ENCODE measurements at places on chromosomes 7 and 10.

DNA sequence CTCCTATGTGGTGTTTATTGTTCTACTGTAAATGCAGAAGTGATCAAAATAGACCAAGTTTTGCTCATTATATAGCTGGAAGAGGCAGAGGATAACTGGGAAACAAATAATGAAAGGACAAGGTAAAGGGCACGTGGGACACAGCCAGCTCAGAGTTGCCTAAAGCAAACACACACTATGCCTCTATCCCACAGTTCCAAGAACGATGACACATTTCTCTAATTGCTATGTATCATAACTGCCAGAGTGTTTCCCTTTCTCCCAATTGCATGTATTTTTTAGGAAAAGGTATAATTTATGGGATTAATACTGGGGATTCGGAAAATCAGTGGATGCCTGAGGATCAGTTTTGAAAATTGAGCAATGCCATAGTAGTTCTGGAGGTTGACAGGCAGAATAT, 49.0 kb downstream of the CCDC71L start:
- no peak for DNase-seq

- DNase-seq: no peak
Observed at GRCh38 chr10:59903871-59904270, 2.5 kb downstream of the CCDC6 start.

DNA sequence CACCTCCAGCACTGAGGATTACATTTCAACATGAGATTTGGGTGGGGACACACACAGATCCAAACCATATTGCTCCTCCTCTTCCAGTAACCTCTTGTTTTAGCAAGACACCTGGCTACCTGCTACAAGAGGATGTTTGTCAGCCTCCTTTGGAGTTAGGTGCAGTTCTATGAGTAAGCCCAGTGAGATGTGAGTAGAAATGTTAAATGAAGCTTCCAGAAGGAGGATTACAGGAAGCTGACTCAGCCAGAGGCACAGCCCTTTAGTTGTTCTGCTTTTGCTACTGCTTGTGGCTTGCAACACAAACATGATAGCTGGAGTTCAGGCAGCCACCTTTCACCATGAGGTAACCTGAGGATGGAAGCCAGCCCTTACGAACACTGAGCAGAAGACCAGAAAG, 382.7 kb upstream of the RNF32 start:
- no peak for DNase-seq

DNA sequence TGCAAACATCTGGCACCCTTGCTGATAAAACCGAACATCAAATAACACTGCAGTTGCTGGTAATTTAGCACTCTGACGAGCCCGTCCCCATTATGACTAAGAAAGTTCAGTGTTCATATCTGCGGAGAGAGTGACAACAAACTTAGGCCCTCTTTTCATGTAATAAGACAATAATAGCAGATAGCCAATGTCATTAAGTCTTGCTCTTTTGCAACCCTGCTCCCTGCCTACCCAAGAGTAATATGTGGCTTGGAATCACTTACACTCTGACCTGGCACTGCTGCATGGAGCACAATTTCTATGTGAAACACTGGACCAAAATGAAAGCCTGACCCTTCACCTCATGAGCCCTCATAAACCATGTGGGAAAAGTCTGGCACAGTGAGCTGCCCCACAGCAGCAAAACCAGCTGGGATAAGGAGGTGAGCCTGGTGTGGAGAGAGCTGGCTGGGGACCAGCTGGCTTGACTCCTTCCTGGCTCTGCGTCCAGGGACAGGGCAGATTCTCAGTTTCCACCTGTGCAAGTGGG, 86.5 kb downstream of the HIPK2 start:
- no peak for DNase-seq

GRCh38 chr7:5266191-5267028, 16.3 kb upstream of the SLC29A4 start:
- no peak for DNase-seq

- DNase-seq: no peak
Observed at GRCh38 chr10:76665029-76665428, 972.6 kb downstream of the KCNMA1 start.

GRCh38 chr10:95988702-95989101, 54.7 kb upstream of the CCNJ start:
- no peak for DNase-seq

- no peak for DNase-seq
Observed at GRCh38 chr7:97024209-97025129, at the start of gene DLX5. Gene DLX5 (minus strand): TSS chr7:97024831. CDS start chr7:97024623, 208 bp downstream.

DNA sequence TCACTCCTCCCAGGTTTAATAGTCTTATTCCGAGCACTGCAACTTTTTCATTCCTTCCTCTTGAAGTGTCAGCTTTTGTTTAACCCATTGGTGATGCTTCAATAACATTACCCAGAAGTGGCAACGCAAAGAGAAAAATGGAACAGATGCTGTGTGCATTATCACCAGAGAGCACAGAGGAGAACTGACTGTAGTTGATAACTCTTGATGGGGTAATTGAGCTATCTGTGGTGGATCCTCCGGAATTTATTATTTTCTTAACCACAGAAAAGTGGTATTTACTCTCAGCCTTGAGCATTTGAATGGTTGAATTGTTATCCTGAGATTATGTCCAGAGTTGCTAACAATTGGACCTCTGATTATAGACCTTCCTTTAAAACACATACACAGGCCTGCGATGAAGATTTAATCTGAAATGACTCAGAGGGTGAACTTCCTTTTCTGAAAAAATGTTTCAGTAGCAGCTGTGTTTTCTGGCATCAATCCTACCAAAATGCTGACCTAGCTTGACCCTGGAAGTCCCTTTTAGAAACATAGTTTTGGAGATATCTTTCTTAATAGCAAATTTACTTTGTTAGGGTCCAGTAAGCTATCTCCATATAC, 1584.4 kb upstream of the LRRTM3 start:
- DNase-seq: no peak

DNA sequence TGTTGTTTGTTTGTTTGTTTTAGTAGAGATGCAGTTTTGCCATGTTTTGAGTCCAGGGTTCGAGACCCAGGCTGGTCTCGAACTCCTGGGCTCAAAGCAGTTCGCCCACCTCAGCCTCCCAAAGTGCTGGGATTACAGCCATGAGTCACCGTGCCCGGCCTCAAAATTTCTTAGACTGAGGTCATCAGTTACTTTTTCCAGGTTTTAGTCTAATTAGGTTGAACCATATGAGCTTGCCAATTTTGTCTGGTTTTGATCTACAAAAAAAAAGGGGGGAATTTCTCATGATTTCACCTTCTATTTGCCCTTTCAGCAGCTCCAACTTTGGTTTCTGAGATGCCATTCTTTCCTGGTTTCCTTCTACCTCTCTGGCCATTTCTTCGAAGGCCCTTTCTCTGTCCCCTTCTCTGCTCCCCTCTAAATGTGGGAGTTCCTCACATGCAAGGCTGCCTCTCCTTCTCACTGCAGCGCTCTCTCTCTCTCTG, 5.5 kb downstream of the CUEDC2 start:
- DNase-seq: no peak

DNA sequence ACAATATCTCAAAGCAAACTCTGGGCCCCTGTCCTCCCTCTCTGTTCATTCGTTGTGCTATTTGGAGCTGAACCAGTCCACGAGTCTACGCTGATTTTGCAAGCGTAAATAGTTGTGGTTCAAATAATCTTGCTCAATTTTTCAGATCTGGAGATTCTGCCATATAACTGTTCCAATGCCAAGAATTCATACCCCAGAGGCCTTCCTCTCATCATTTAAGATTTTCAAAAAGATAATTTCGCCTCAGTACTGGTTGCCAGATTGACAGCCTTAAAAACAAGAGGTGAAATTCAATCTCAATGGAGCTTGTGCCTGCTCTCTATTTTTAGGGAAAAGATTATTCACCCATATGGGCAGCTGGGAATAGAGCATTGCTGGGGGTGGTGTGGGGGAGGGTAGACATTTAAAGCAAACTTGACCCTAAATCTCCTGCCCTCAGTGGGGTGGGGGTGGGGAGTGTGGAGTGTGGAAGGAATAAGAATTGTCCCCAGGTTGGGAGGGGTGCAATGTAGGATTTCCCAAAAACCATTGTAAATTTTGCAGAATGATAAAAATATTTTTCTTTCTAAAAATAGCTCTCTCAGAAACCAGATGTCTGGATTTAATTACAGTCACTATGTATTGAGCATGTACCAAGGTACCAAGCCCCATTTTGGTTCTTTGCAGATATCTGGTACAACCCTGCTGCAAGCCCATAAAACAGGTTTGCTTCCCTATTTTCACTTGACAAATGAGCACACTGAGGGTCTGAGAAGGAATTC, 104.7 kb upstream of the EEPD1 start:
- no peak for DNase-seq

- no peak for DNase-seq
Observed at GRCh38 chr7:5690931-5691473, 90.5 kb downstream of the RNF216 start.

DNA sequence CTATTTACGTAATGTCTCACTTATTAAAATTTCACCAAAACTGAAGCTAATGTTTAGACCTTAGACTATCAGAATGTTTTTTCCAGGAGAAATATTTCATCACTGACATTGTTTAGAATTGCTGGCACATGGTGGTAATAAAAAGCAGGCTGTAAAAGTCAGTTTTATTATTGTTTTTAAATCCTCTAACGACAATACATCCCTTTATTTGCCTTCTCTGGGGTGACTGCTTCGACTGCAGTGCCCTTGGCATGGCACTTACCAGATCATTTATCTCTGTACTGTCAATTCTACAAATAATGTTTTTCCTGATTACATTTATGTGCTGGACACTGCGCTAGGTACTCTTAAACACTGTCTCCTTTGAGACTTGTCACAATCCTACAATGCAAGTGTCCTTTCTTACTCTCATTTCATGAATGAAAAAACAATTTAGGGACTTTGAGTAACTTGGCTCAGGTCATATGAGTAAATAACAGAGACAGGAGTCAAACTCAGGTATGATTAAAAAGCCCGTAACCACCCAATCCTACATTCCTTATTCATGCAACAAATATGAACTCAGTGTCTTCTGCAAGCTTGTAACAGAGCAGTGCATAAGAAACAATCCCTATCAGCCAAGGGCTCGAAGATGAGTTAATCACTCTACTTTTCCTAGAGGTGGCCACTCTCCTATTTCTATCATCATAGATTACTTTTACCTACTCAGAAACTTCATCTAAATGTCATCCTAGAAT, 5.6 kb upstream of the ING3 start:
- no peak for DNase-seq

GRCh38 chr7:7164591-7164990, 17.8 kb upstream of the C1GALT1 start:
- DNase-seq: no peak

GRCh38 chr7:79453558-79454360, at the start of gene MAGI2:
Gene MAGI2 (minus strand): TSS chr7:79453667. CDS start chr7:79453320, 347 bp downstream.
- DNase-seq: peak; percentile 5

Measured in CD4-positive, alpha-beta T cell treated with Interferon gamma for 1 hour (primary cell).